ENCODE measurements at places on chromosomes 3 and 15.
A peak's percentile ranks its signal among the peaks of the same experiment; 100 is the strongest.

- DNase-seq: no peak
Observed at GRCh38 chr3:131494706-131495105, 8.1 kb downstream of the MRPL3 start.

DNA sequence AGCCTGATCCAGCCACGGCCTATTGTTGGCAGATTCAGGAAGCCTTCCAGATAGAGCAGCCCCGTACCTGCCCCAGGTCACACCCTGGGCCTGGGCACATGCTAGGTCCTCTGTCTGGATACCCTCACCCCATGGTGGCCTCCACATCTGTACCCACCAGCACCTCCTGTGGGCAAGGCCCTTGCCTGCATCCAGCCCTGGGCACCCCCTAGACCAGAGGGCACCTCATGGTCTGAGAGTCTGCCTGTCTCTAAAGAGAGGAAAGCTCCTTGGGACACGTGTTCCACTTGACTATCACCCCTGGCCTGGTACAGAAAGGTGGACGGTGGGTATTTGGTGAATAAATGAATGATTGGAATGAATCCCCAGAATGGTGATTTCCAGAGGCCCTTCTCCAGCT lies 8.9 kb upstream of the COMMD4 start:
- DNase-seq: no peak

DNA sequence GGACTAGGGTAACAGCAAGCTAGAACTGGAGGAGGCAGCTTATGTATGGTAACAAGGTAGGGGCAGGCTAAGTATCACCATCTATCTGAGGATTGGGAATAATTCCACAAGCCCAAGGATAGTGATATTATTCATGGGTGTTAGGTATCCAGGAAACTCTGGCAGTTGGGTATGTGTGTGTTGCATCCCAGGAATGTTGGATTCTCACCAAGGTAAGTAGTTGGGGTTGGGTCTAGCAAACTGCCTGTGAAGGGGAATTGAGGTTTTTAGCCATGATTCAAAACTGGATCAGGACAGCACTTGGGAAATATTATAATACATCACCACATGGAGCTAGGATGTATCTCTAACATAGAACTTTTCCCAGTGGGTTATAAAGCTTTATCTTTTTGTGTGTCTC lies 626.4 kb upstream of the GOLIM4 start:
- DNase-seq: no peak

GRCh38 chr15:100803171-100803440 lies 76.5 kb upstream of the ALDH1A3 start:
- DNase-seq: no peak

DNA sequence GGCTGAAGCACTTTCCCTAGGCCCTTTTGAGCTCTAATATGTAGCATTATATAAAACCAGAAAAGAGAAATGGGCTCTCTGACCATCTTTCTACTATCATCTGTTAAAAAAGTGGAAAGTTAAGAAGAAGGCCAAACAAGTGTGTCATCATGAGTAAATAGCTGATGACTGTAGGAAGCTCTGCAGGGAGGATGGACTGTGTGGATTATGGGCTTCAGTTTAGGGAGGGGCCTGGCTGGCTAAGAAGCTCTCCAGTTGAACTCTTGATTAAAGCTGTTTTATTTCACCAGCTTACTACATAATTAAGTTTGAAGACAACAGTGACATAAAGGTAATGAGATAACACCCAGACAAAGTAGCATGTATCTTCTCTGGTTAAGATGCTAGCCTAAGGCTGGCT lies 30.6 kb downstream of the INTS14 start:
- DNase-seq: no peak

- DNase-seq: no peak
Observed at GRCh38 chr15:56495053-56495452, 30.1 kb upstream of the MNS1 start.

- DNase-seq: no peak
Observed at GRCh38 chr3:150249779-150250470, 158.2 kb upstream of the TSC22D2 start.

- DNase-seq: no peak
Observed at GRCh38 chr3:149058602-149059001, 27.7 kb downstream of the HLTF start.

GRCh38 chr3:58064923-58065638 lies 56.9 kb downstream of the FLNB start:
- DNase-seq: no peak

DNA sequence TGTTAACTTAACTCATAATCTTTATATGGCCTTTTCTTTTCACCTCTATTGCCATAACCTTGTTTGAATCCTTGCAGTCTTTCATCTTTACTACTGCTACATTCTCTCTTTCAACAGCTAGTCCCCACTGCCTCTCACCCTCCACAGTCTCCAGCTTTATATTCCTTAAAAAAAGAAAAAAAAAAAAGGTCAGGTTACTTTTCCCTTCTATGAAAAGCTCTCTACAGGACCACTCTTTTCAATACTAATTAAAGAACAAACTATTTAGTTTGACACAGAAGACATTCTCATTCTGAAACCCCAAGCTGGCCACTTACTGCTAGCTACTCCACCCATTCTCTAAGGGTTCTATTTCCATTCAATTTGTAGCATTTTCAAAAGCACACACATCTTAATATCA lies 25.6 kb downstream of the CADM2 start:
- no peak for DNase-seq

DNA sequence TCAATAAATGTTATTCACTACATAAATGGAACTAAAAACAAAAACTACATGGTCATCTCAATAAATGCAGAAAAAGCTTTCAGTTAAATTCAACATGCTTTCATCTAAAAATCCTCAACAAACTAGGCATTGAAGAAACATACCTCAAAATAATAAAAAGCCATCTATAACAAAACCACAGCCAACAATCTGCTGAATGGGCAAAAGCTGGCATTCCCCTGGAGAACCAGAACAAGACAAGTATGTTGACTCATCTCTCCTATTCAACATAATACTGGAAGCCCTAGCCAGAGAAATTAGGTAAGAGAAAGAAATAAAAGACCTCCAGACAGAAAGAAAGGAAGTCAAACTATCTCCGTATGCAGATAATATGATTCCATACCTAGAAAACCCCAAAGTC lies 759.9 kb downstream of the EPHA3 start:
- DNase-seq: no peak

GRCh38 chr3:164419220-164419619 lies 659.1 kb downstream of the SI start:
- DNase-seq: no peak

DNA sequence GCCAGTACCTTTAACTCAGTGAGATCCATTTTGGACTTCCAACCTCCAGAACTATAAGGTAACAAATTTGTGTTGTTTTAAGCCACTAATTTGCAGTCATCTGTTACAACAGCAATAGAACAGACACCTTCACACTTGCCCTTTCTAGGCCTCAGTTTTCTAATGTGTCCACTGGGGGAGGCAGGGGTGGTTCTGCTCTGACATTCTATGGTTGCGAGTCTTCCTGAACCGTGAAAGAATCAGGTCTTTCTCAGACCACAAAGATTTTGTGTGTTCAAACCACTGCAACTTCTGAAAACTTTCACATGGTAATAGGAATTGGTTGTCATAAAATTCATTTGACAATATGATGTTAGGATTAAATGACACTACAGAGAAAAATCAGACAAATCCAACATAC lies 26.8 kb upstream of the CSTA start:
- DNase-seq: peak; percentile 14

DNA sequence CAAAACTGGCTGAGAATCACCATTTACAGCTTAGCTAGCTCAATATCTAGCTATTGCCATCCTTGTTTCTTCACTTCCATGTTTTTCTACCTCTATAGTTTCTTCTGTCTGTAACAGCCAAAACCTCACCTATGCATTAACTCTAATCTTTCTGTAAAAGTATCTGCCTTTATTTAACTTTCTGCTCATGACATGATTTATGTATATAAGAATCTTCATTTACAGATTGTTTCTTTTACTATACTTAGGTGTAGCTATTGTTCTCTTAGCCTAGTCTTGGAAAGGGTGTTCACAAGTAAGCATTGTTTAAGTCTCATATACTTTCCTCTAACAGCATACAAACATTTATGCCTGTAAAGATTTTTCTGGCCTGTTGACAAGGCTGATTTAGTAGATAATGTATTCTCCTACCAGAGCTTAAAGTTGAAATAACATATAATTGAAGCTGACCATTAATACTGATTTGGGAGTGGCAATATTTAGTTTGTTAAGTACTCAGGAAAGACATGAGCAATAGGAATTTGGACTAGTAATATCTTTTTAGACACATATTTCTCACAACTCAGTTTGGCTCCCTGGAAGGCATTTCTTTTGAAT lies 9.4 kb downstream of the FILIP1L start:
- DNase-seq: no peak

DNA sequence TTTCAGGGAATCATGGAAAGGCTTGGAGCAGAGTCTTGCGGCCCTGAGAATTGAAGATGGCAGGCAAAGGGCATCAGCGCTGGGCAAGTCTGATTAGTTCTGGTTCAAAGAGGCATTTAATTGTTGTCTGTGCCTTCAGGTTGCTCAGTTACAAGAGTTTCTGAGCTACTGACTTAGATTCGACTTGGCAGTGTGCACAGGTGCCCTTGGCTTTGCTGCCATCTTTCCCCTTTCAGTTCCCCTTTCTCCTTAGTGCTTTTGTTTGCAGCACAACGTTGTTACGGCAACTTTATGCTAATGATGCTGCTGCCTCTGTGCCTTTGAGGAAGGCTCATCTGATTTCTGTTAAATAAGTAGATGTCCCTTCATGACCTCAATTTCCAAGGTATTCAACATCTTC lies 12.5 kb downstream of the P2RY14 start:
- DNase-seq: peak; percentile 36

DNA sequence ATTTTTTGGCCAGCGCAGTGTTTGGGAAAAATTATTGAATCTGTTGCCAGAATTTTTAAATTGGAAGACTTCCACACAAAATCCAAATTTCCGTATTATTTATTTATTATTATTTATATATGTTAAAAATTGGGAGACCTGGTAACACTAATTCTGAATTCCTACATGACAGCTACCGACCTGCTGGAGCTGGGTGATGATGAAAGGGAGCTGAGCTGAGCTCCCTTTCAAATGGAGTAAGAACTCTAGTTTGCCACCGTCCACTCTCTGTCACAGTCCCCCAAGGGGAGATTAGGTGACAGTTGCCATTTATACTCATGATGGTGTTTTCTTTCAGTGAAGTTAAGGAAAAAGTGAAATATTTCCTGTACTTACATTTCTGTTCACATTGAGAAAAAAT lies 1.4 kb downstream of the CRTC3 start:
- no peak for DNase-seq

DNA sequence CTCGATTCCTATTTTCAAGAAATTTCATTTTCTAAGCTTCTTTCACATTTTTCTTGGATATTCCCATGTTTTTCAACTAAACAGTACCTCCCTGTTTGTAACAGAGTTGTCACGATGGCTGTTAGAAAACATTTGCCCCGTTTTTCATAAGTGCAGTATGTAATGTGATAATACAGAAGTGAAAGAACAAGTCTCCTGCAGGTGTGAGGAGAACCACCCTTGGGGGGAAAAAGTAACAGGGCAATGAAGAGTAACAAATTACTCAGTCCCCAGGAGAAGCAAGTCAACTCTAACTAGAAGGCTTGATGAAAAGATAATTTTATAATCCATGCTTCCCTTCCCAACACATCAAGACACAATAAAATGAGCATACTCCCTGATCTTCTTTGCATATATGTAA lies 493.3 kb downstream of the FOXP1 start:
- DNase-seq: no peak

DNA sequence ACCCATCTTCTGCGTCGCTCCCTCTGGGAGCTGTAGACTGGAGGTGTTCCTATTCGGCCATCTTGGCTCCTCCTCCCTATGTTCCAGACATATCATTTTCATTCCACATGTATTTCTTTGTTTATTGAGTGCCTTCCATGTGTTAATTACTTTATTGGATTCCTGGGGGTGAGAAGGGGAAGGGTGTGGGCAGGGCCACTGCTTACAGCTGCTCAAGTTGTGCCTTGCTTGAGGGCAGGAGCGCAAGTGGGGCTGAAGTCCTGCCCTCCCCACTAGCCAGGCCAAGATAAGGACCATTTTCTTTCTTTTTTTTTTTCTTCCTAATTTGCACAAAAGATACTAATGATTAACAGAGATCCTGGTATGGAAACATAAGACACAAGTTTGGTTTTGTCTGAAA lies 224.8 kb downstream of the LPP start:
- DNase-seq: no peak

DNA sequence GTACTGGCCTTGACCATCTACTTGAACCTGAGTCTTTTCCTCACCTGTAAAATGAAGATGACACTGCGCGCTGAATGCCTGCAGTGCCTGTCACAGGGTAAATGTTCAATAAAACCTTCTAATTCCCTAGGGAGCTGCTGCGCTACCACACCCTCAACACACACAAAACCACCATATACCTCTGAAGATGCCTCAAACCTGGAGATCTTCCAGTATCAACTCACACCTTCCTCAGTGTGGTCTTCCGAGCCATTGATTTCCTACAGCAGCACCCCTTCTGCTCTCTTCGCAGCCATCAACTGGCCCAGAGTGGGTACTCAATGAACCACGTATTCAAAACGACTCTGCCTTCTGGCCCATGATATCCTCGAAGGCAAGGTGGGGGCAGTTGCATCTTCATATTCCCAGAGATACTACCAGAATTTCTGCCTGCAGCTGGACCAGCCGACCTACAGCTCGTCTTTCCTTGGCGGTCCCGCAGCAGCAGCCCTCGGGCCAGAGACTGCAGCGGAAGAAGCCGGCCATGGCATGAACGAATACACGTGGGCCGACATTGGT lies 695 bp downstream of the RPL32 start:
- no peak for DNase-seq

GRCh38 chr15:92425578-92426225 lies 32.0 kb downstream of the ST8SIA2 start:
- no peak for DNase-seq

DNA sequence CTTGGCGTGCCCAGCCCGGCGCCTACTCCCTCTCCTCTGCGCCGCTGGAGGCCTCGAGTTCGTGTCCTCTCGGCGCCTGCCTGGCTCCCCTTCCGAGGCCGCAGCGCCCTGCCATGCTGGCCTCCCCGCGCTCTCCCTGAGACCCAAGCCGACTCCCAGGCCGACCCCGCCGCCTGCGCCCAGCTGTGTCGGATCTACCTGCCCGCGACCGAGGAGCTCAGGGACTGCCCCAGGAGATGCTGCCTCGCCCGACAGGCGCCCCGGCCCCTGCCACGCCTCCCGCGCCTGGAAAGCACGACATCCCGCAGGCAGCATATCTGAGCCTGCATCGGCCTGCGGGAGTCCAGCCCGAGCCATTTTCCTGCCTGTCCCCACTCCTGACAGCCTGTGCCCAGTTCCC lies 16.1 kb downstream of the PAQR9 start:
- DNase-seq: no peak

- no peak for DNase-seq
Observed at GRCh38 chr3:37670961-37671483, 190.7 kb upstream of the CTDSPL start.

GRCh38 chr15:36479200-36479896 lies 100.1 kb upstream of the CDIN1 start:
- no peak for DNase-seq

GRCh38 chr3:52313188-52313773 lies 2.8 kb upstream of the DNAH1 start:
- DNase-seq: no peak

- DNase-seq: no peak
Observed at GRCh38 chr3:114855839-114856238, 291.2 kb downstream of the ZBTB20 start.

Data from CD4-positive, alpha-beta T cell treated with Interleukin-21 for 1 hour (primary cell).